ENCODE measurements at places on chromosomes 12 and 14.

- no peak for DNase-seq
Measured at GRCh38 chr12:27627123-27627852, 69.0 kb upstream of the REP15 start.

- no peak for DNase-seq
Measured at GRCh38 chr12:2629051-2629450, 165.7 kb upstream of the FKBP4 start.

- DNase-seq, result no peak
Measured at GRCh38 chr12:69129564-69129963, 109.8 kb upstream of the CPSF6 start.

DNA sequence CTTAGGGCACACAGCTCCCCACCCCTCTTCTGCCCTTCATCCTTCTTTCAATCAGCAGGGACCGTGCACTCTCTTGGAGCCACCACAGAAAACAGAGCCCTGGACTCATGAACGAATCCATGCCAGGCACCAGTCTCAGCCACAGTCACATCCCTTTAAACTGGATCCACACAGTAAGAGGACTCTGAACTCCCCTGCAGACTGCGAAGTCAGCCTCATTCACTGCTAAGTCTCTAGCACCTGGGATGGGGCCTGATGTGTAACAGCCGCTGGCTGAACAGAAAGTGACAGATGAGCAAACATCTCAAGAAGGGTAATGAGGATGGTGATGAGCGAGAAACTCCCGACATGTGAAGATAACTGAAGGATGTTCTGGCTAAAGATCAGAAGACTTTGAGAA, 45.8 kb upstream of the IQSEC3 start:
- DNase-seq, result no peak

GRCh38 chr12:102543494-102544485, 63.4 kb upstream of the IGF1 start:
- DNase-seq, result no peak

GRCh38 chr12:64221651-64222008, 466 bp downstream of the KICS2 start:
- DNase-seq, result peak; percentile 21

GRCh38 chr12:105279460-105280056, 43.6 kb upstream of the APPL2 start:
- DNase-seq, result peak; percentile 31

GRCh38 chr12:71269281-71269598, 111.4 kb upstream of the TSPAN8 start:
- DNase-seq, result no peak

GRCh38 chr14:96264853-96265252, 8.8 kb downstream of the BDKRB1 start:
- no peak for DNase-seq

DNA sequence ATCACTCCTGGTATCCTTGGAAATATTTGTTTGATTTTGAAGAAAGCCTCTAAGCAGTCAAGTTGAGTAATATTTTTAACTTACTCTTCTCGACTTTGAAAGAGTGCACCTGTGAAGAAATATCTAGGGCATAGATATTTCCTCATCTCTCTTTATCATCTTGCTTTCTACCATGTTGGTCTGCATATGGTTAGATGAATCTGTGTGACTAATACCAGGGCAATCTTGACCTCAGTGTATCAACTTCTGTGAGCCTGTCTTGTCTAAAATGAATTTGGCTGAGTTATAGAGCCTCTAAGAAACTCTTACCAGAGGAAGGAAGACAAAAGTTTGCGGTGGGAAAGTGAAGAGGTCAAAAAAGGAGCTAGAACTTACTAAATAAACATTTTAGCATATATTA, 68.4 kb downstream of the SYT1 start:
- no peak for DNase-seq

DNA sequence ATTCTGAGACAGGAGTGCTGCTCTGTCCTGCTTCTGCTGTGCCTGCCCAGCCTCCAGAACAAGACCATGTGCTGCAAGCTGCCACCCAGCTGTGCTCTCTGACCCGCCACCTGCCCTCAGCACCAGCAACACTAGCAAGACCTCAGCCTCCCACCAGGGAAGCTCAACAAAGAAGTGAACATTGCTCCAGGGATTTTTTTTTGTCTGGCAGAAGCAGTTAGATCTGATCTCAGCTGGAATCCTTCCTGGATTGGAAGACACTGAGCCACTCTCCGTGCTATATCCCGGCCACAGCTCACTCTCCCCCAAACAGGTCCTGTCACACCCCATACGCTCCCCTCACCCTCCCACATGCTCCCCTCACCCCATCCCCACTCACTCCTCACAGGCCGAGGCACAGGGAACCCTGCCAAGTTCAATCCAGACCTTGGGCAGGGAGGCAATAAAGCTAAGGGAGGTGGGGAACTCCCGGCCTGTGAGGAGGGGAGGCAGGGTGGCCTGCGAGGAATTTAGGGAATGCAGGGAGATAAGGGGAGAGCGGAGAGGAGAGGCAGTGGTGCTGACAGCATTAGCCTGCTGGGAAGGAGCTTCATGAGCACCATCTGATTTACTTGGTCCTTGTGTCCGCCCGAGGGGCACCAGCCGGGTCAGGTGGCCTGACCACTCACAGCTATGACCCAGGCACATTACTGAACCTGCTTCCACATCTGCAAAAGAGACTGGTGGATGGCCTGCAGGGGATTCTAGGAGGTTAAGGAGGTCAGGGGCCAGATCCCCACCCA, 29.7 kb downstream of the CCDC85C start:
- DNase-seq, result no peak

DNA sequence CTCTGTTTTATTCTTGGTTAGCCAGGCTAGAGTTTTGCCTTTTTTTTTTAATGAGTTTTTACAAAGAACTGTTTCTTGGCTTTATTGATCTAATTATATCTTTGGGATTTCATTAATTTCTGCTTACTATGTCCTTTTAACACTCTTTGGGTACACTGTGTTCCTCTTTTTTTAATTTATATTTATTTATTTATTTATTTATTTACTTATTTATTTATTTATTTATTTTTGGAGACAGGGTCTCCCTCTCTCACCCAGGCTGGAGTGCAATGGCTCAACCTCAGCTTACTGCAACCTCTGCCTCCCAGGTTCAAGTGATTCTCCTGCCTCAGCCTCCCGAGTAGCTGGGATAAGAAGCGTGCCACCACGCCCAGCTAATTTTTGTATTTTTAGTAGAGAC, 15.1 kb upstream of the MARK3 start:
- no peak for DNase-seq

DNA sequence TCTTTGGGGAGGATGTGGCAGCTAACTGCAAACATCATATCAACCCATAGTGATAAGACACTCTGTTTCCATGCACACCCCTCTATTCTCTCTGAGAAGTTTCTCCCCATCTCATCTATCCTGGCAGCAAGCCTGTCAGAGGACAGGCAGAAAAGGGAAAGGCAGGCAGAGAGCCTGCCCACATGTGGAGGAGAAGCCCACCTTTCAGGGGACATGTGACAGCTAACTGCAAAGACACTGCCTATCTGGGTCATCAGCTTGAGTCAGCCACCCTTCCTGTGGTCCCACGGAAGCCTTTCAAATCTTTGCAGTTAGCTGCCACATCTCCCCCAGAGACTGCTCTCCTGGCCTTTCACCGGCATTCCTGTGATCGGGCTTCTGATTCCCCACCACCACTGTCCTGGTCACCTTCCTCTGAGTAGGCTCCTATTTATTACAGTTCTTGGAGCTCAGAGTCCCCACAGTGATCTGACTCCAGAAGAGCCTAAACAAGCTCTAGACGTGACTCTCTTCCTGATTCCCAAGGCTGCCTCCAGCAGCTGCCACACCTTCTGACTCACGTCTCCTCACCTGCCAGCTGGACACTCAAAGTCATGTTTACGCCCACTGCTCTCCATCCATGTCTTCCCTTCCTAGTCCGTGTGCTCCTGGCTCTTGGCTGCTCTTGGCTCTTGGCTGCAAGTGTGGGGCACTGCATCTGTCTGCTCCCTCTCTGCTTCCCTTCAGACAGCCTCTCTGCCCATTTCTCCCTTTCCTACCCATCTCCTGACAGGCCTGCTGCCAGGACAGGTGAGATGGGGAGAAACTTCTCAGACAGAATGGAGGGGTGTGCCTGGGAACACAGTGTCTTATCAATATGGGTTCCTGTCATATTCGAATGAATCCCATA, 7.5 kb upstream of the KRT1 start:
- no peak for DNase-seq

DNA sequence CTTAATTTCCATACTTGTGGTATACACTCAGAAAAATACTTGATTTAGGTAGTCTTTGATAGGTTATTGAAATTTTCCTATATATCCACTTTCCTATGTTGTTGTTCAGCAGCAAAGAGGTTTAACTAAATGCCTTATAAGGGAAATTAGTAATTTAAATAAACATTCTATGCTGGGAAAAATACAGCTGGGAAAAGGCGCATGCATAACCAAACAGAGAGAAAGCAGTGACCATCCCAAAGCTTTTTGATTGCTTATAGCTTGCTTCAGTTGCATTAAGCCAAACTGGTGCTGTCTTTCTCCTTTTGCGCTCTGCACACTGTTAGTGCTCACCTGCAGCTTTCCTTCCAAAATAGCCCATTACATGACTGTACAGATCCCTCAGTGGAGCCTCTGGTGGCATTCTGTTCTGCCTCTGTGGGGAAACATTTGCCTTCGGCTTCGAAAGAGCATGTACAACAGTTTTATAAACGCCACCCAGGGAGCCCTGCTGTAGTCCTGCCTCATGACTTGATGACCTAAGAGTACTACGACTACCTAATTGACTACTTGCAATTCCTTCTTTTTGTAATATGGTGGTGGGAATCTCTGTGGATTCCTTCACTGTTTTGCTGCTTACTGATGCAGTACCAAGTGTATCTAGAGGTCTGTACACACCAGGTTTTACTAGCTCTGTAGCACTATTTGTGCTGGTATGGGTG, 120.8 kb downstream of the RALGAPA1 start:
- DNase-seq, result no peak

- DNase-seq, result no peak
Measured at GRCh38 chr12:73057428-73057827, 785.3 kb downstream of the TRHDE start.

DNA sequence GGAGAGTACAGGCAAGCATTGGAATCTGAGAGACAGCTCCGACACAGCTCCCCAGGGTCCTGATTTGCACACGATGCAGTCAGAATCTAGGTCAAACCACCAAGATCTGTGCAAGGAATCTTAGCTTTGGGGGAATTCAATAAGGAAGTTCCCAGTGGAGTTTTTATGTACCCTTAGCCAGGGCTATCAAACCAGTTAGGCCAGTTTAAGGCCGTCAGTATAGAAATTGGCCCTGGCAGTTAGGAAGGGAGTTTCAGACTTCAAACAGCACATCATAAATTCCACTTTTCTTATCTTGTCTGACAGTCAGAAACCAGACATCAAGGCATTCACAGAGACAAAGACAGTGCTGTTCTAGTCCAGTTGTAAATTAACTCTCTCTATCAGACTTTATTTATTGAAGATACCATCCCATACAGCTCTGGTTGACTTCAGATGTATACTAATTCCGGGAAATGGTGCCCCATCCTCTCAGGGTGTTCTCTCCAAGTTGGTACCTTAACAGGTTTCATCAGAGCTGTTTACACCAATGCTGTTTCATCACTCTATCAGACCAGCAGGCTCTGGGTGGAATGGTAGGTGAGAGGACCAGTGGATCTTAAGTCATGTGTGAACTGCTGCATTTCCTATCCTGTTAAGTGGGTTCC, 157.5 kb upstream of the ATF7IP start:
- DNase-seq, result no peak

DNA sequence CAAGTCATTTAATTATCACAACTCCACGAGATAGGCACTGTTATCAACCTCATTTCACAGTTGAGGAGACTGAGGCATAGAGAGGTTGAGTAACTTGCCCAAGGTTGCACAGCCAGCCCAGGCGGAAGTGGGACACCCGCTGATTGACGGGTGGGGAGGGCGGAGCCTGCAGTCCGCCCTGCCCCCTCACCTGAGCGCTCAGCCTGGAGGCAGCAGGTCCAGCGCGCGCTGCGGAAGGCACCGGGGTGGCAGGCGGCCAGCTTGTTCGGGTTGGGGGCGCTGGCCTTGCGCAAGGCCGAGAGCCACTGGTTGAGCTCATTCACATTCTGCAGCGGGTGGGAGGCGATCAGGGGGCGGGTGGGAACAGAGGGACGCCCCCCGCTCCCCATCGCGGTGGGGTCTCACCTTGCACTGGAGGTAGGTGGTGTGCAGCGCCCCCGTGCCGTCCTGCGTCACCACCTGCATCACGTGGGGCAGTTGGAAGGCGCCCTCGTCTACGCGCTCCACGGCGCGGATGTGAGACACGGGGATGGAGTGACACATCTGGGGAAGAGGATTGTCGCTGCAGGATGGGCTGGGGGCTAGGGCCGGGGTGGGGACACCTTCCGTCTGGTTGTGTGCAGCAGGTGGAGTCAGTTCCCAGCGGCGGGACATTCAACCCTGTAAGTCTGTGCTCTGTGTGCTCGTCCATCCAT, 31.7 kb downstream of the RASAL1 start:
- peak; percentile 56 for DNase-seq

DNA sequence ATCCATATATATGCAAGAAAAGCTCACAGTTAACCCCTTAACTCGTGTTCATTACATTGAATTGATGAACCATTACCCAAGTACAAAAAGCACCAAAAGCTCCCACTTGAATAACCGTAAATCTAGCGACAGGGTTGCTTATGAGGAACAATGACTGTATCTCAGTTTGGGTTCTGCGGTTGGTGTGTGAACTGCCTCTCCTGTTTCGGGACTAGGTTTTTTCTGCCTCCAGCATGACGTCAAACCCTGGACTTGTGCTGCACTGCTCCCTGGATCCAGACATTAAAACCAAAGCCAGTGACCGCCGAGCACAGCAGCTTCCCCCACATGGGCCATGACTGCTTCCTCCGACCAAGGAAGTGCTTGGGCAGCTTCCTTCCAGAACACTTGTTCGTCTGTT, 77.7 kb downstream of the SETD3 start:
- no peak for DNase-seq

DNA sequence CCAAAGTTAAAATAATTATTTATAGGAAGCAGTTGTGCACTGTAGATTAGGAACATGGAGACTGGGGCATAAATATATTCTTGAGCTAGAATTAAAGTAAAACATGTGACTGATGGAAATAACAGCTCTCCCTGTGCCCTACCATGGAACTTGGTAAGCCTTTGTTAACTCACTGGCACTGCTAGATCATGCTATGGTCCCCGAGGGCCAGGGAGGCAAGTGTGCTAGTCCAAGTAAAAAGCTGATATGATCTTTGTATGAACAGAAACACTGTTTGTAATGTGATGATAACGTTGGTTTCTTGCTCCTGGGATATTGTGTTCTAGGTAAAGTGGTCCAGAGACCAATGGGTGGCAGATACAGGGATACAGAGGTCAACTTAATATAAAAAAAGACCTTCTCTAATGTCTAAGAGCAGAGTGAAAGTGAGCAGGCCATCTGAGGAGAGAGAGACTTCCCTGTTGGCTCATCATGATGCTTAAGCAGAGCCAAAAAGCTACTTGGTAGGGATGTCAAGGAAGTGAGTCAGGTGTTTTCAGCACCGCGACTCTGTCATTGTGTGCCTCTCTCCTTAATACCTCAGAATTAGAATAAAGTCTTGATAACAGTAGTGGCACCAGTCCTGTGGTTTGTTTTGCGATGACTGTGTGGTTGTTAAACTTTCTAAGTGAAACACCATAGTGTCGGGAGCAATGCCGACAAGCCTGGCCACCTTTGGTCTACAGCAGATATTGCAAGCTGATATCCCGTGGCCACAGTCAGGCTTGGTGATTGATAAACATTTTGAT, 27.6 kb downstream of the BICD1 start:
- DNase-seq, result peak; percentile 57

- no peak for DNase-seq
Measured at GRCh38 chr14:91048265-91048664, 12.2 kb downstream of the RPS6KA5 start.

Data from stimulated activated CD4-positive, alpha-beta T cell treated with anti-CD3 and anti-CD28 coated beads, Interleukin-15, amount 100 ng/mL, for 48 hours (primary cell).